ENCODE measurements at places on chromosomes 7 and 10.

- DNase-seq: no peak
Measured at GRCh38 chr10:103663802-103664201, 170.3 kb downstream of the NEURL1 start.

DNA sequence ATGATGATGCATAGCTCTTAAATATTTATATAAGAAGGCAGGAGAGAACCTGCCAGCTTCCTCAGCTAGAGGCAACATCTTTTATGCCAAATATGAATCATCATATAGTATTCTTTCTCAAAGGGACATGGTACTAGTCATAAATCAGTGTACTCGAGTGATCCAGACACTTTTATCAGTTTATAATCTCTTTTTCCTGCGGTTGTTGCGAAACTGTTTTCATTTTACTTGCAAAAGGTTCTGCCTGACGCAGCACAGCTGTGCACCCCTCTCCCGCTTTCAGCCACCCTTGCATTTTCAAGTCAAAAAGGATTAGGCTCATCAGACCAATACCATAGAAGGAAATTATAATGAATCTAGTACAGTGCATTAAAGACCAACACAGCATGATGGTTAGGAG lies 332.3 kb upstream of the PRKCQ start:
- DNase-seq: no peak

DNA sequence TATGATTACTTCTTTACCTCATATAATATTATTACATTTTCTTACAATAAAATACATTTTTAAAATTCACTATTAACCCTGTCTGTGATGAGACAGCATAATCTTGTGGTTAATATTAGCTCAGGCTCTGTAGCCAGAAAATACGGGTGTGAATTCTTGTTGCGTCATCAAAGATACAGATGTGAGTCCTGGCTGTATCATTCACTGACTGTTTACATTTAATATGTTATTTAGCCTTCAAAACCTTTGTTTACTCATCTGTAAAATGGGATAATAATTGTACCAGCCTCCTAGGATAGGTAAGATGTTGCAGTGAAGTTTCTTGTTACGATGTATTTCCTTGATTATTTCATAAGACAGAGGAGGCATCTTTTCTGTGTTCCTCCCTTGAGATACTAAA lies 184.7 kb upstream of the PRPS1L1 start:
- no peak for DNase-seq

- DNase-seq: no peak
Measured at GRCh38 chr10:58164517-58164916, 103.2 kb downstream of the IPMK start.

GRCh38 chr10:58706836-58707235 lies 194.2 kb downstream of the BICC1 start:
- no peak for DNase-seq

- no peak for DNase-seq
Measured at GRCh38 chr7:80932536-80932935, 13.7 kb upstream of the SEMA3C start.

GRCh38 chr10:123896246-123896927 lies 4.8 kb upstream of the CPXM2 start:
- DNase-seq: no peak

- DNase-seq: no peak
Measured at GRCh38 chr10:107451047-107451446, 286.5 kb upstream of the SORCS1 start.

- no peak for DNase-seq
Measured at GRCh38 chr10:36440539-36440938, 684.9 kb upstream of the ANKRD30A start.

- no peak for DNase-seq
Measured at GRCh38 chr7:71636329-71636728, 504.4 kb downstream of the GALNT17 start.

GRCh38 chr10:75304741-75305390 lies 69.1 kb upstream of the COMTD1 start:
- no peak for DNase-seq

- DNase-seq: no peak
Measured at GRCh38 chr7:48052748-48053147, 17.4 kb downstream of the C7orf57 start.

- DNase-seq: no peak
Measured at GRCh38 chr7:29508608-29509007, 55.0 kb upstream of the PRR15 start.
